ENCODE measurements at places on chromosomes 11 and 22.
A peak's percentile ranks its signal among the peaks of the same experiment; 100 is the strongest.

- DNase-seq: no peak
Observed at GRCh38 chr11:83691451-83691950, 405.3 kb upstream of the CCDC90B start.

GRCh38 chr22:23122992-23123803 lies 18.6 kb downstream of the RSPH14 start:
- DNase-seq: no peak

DNA sequence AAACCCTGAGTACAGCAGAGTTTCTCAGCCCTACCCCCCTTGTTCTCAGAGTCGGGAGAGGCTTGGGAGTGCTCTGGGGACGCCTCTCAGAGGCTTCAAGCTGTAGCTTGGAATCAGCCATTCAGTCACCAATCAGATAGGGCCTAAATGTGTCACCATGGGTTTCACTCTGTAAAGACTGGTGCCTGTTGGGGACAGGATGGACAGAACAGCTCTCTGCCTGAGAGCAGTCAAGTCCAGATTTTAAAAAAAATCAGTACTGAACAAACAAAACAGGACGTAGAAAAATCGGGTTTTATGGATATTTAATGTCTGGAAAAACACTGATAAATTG lies 1.3 kb downstream of the FADD start:
- DNase-seq: no peak

DNA sequence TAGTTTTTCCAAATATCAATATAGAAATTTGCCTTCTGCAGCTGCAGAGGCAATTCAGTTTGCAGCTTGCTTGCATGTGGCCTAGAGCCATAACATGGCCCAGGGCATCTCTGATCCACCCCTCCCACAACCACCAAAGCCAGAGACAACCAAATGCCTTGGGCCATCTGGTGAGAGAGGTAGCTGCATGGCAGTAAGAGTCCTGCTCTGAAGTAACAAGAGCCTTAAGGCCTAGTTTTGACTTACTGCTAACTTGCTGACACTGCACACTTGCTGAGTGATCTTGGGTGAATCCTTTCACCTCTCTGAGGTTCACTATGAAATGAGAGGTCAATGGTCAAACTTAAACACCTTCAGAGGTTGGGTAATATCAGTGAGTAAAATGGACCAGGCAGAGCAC lies 4.9 kb upstream of the SPECC1L start:
- no peak for DNase-seq

DNA sequence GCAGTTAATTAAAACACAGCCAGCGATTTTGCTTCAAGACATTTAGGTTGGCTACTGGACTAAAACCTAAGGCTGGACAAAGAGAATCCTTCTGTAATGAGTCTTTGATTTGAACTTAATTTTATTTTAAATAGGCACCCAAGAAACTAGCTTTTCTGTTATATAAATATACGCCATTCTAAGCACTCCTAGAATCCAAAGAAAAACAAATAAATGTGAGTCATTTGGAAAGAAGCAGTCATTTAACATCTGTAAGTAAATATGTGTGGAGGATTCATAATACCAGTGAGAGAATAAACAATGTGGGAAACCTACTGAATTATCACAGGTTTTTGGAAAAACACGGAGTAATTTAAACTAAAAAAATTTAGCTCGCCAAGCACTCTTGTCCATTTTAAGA lies 1.2 kb upstream of the TECTA start:
- DNase-seq: no peak

DNA sequence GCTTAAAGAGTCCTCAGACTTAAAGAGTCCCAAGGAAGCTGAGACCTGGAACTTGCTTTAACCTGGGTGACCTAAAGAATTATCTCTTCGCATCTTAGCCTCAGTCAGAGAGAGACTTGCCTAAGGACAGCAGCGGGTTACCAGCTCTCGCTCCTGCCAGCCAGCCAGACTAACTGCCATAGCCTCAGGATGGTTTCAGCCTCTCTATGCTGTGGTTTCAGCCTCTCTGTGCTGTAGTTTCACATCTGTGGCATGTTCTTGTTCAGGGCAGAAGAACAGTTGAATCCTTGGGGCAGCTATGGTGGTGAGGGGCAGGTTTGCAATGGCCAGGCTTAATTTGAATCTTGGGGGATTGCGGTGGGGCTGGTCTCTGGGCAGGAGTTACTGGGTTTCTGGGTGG lies 2.3 kb downstream of the FRMD8 start:
- no peak for DNase-seq

DNA sequence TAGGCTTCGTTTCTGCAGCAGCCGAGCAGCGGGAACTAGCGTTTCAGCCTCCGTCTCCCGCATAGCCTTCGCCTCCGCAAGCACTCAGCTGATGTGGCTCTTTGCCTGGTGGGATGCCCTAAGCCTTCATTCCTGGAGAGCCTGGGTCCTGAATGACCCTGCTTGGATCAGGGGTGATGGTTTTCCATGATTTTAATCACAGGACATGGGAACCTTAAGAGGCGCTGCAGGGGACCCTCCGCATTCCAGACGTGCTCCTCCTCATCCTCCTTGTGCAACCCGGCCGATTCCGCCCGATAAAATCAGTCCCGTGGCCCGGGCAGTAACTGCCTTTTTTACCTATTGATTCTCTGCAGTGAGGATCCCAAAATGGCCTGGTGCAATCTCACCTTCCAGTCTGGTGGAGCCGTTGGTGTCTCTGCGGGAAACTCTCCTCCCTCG lies 8.2 kb downstream of the C11orf21 start:
- no peak for DNase-seq

GRCh38 chr11:78432956-78433355 lies 15.3 kb upstream of the GAB2 start:
- DNase-seq: no peak

DNA sequence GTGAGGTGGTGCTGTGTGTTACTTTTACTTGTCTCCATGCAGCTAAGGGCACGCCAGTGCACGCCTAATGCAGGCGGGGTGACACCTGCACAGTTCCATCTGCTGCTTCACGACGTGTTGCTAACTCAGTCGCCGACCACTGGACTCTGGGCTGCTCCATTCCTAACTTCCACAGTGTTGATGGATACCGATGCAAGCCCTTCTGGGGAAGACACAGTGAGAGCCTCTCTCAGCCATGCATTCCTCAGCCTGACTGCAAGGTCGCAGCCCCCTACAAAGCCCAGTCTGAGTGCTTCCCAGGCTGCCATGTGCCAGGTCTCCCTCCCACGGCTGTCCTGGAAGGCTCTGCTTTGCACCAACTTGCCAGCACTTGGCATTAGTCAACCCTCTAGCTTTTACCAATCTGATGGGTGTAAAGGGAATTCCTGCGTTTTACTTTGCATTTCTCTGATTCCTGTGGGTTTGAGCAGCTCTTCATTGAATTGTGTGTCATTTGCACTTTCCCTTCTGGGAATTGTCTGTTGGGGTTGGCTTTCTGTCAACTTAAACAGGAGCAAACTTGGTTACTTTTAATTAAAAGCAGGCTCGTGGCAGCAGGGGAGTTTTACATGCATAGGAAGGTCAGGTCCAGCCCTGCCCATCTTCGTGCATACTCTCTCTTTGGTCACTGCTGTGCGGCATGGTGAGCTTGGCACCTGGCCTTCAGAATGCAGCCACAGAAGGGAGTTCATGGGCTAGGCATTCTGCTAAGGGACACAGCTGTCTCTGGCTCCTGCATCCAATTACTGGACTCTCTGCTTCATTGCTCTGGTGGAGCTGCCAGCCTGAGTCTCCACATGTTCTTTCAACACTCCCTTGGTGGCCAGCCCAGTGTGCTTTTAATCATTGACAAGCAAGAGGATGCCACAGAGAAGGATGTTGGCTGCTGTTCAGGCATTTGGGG lies 34.6 kb upstream of the SHANK2 start:
- DNase-seq: no peak

- DNase-seq: no peak
Observed at GRCh38 chr11:115521825-115522224, 17.6 kb upstream of the CADM1 start.

DNA sequence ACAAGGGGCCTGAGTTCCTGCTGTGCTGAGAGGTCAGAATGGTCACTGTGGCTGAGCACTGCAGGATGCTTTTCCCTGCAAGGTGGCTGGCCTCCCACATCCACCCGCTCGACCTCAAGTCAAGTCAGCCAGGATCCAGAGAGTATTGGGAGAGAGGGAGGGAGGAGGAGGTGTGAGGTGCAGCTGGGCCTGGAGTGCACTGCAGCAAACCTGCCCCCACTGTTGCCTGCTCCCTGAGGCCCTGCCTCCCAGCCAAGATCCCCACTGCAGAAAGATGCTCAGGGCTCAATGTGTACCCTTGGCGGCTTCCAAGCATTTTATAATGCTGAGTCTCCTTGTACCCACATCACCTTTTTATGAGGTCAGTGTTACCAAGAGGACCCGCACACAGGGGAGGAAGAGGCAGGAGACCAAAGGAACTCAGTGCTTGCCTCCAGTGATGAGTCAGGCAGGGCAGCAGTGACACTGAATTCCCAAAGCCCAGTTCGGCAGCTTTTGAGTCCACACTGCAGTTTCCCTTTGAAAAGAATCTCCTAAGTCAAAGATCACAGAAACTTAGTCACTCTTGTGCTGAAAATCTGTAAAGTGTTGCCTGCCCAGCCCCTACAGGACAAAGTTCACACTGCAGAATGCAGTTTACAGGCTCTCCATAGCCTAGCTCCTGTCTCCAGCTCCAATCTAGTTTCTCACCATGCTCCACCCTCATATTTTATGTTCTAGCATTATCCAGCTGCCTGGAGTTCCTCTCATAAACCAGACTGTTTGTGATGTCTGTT lies 3.1 kb downstream of the ENDOD1 start:
- peak; percentile 12 for DNase-seq

DNA sequence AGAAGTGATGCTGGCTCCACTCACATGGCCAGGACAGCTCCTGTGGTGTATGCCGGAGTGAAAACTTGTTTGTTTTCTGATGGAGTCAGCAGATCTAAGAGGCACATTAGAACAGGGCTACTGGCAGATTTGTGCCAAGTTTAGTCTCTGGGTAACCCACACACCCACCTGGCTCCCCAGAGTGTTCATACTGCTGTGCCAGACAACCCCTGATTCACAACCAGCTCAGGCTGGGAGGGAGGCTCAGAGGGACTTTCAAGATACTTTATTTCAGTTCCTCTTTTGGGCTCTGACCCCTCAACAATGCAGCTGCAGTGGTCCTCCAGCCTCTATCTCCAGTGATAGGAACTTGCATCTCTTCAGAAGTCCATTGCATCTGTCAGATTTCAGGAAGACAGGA lies 8.5 kb downstream of the NTM start:
- no peak for DNase-seq

GRCh38 chr11:134644476-134645456 lies 232.7 kb upstream of the B3GAT1 start:
- DNase-seq: no peak

DNA sequence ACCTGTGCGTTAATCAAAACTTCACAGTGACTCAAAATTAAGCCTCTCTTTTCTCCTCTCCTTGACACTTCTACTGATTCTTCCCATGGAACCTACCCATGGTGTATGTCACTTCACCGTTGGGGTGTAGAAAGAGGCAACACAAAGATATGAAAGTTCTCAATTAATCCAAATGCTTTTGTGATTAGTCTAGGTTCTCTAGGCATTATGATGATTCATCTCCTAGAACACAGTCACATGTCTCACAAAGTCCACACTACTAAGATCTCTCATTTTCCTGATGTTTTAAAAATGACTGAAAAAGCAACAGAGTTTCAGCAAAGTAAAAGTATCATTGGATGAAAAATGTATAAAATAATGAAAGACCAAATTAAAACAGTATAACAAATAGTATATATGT lies 13.7 kb upstream of the SCGB2A2 start:
- no peak for DNase-seq

DNA sequence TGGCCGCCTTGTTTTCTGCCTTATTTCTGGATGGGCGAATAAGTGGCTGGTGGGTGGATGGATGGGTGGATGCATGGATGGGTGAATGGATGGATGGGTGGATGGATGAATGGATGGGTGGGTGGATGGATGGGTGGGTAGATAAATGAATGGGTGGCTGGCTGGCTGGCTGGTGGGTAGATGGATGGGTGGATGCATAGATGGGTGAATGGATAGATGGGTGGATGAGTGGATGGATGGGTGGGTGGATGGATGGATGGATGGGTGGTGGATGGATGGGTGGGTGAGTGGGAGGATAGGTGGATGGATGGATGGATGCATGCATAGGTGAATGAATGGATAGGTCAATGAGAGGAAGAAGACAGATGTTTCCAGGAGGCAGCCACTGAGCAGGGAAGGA lies 98.9 kb downstream of the CACNA1I start:
- no peak for DNase-seq

DNA sequence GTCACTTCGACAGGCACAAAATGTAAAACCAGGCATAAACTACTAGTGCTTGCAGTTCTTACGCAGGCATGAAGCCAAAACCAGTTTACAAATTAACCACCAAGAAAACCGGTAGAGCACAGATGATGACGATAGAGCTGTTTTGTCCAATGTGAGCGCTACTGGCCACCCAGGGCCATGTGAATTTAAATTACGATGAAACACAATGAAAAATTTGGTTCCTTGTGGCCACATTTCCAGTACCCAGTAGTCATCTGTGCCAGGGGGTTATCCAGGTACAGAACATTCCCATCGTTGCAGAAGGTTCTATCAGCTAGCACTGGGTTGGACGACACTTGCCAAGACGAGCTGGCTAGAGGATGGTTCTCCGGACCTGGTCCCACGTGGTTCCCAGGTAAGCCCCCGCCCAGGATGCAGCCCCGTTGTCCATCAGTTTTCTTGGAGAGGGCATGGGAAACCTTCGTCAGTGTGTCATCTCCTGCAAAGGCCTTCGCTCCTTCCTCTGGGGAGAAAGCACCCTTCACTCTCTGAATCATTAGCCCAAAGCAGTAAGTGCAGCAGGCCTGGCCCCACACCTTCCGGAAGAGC lies 1.1 kb upstream of the CD81 start:
- DNase-seq: no peak

DNA sequence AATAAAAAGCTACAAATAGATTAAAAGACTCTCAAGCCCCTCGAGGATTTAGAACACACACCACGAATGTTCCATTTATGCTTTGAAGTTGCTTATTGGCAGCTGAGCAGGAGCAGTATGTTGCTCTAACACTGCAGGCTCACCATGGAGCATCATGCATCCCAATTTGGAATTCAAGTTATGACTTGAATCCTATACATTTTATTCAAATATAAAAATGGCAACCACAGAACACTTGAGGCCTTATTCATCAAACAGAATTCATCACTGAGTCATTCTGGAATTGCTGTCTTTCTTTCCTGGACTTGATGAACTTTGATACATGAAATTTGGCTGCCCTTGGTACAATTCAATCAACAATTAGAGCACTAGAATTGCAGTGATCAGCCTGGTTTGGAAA lies 24.5 kb upstream of the BLID start:
- no peak for DNase-seq

DNA sequence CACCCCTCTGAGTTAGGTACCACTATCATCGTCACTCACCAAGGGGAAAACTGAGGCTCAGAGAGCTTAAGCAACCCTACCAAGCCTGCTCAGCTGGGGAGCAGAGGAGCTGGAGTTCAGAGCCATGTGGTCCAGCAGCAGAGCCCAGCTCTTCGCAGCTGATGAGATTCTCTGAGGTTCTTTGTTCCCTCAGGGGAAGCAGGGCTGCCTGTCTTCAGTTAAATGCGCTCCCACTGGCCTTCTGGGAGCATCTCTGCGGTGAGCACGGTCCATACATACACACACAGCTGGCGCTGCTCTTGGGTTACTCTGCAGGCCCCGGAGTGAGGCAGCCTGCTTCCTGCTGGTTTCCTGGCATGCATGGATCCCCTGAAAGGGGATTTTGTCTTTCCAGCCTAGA lies 5.2 kb upstream of the PTGDR2 start:
- no peak for DNase-seq

- DNase-seq: no peak
Observed at GRCh38 chr11:11975201-11976092, 33.0 kb downstream of the DKK3 start.

GRCh38 chr11:108662700-108663099 lies 2.2 kb upstream of the DDX10 start:
- no peak for DNase-seq

GRCh38 chr11:107263844-107264563 lies 193.6 kb downstream of the CWF19L2 start:
- no peak for DNase-seq
